ENCODE measurements at places on chromosomes 7 and 10. TPM values are rescaled to one million over a fixed set of nuclear protein-coding genes. Genes with fewer than 3 reads are reported as not detected.

Gene HTR7
- not detected for total RNA-seq

Gene BTBD16
- total RNA-seq = not detected

Gene TAS2R5
- total RNA-seq = 0.20 TPM

Gene RAPGEF5
- 0.56 TPM for total RNA-seq

Gene TBX20
- 0.14 TPM for total RNA-seq

Gene FAM25G
- total RNA-seq = not detected
